ENCODE measurements at places on chromosomes 7 and 10.

GRCh38 chr7:92997152-92997551, 120.6 kb downstream of the SAMD9 start:
- DNase-seq, result no peak

- no peak for DNase-seq
Measured at GRCh38 chr7:24654305-24654704, 81.1 kb downstream of the PALS2 start.

DNA sequence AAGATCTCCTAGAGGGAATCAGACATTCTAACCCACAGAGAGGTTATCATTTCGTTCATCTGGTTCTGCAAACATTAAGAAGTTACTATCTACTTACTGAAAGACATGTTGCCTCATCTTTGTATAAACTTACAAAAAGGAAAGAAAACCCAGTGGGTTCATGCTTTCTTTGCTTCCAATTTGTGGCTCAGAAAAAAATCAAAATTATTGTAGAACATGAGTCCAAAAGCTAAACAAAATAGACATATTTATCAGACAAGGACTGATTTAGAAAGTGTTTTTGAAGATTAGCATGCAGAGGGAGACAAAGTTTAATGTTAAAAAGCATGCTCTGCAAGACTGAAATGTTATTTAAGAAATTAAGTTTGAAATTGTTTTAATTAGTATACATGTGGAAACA, 123.1 kb downstream of the MBL2 start:
- DNase-seq, result no peak

DNA sequence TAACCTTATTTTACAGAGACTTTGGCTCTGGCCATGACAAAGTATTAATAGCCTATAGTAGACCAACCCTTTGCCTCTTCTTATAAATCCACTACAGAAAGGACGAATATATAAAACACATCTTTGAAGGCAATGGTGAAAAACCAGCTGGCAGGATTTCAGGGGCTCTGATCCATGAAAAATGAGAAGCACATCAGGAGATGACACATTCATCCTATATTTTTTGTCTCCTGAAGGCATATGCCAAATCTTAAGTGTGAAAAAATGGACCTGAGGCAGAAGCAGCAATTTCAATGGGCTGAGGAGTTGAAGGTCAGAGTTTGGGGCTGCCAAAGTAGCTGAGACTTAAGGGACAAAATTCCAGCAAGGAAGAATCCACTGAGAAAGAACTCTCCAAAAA, 14.4 kb downstream of the RNF216 start:
- DNase-seq, result no peak

DNA sequence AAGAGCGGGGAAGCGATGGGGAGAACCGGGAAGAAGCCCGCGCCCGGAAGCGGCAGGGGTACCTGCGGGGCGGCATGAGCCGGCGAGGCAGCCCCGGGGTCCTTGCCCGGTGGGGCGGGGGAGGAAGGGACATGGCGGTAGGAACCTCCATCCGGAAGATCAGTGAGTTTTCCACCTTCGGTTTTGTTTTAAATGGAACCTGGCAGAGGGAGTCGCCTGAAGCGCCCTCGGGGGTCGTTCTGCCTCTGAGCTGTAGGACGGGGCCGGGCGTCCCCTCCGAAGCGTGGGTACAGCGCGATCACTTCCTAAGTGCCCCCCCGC, 471 bp downstream of the PFKP start:
- peak; percentile 38 for DNase-seq

DNA sequence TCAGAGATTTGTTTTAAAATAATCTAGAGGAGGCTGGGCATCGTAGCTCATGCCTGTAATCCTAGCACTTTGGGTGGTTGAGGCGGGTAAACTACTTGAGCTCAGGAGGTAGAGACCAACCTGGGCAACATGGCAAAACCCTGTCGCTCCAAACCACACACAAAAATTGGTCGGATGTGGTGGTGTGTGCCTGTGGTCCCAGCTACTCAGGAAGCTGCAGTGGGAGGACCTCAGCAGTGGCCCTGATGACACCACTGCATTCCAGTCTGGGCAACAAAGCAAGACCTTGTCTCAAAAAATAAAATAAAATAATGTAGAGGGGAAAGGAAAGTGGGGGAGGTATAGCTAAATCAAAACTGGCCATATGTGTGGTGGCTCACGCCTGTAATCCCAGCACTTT, 13.9 kb upstream of the PPP3CB start:
- no peak for DNase-seq

DNA sequence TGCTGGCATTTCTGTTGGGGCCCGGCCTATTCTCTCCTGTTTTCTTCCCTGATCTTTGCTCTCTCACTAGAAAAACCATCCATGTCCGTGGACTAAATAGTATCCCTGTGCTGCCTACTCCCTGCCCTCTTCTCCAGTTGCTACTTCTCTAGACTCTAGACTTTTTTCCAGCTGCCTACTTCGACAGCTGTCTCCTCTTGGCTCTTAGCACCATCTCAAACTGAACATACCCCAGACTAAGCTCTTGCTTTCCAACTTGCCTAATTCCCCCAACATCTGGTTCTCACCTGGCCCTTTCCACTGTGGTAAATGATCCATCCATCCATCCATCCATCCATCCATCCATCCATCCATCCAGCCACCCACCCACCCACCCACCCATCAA, 19.5 kb downstream of the ADCYAP1R1 start:
- no peak for DNase-seq

DNA sequence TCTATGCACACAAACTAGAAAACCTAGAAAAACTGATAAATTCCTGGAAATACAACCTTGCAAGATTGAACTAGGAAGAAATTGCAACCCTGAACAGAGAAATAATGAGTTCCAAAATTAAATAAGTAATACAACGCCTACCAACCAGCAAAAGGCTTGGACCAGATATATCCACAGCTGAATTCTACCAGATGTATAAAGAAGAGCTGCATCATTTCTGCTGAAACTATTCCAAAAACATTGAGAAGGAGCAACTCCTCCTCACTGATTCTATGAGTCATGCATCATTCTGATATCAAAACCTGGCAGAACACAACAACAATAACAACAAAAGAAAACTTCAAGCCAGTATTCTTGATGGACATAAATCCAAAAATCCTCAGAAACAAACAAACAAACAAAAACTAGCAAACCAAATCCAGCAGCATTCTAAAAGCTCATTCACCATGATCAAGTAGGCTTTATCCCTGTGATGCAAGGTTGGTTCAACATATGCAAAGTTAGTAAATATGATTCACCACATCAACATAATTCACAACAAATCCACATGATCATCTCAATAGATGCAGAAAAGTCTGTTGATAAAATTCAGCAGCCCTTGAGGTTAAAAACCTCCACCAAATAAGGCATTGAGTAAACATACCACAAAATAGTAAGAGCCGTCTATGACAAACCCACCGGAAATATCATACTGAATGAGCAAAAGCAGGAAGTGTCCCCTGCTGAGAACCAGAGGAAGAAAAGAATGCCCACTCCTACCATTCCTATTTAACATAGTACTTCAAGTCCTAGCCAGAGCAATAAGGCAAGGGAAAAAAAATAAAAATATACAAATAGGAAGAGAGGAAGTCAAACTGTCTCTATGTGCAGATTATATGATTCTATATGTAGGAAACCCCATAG, 98.2 kb downstream of the PCDH15 start:
- DNase-seq, result no peak

GRCh38 chr10:66862687-66863258, 63.1 kb upstream of the LRRTM3 start:
- DNase-seq, result no peak

DNA sequence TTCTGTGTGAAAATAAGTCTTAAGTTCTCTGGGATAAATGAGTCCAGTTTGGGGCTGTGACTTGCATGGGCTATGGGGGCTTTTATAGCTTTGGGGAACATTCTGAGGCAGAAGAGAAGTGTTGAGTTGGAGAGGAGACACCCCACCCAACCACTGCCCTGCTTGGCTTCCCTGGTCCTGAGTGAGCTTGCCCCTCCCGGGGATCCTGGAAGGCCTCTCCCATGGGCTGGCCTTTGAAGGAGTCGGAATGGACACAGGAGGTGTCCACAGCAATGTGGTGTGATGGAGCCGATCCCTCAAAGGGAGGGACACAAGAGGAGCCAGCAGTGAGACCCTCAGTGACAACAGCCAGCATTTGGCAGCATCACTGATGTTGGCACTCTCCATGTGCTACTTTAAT, 89.8 kb downstream of the GLRX3 start:
- DNase-seq, result no peak

- no peak for DNase-seq
Measured at GRCh38 chr7:80589631-80590030, 48.8 kb upstream of the CD36 start.

DNA sequence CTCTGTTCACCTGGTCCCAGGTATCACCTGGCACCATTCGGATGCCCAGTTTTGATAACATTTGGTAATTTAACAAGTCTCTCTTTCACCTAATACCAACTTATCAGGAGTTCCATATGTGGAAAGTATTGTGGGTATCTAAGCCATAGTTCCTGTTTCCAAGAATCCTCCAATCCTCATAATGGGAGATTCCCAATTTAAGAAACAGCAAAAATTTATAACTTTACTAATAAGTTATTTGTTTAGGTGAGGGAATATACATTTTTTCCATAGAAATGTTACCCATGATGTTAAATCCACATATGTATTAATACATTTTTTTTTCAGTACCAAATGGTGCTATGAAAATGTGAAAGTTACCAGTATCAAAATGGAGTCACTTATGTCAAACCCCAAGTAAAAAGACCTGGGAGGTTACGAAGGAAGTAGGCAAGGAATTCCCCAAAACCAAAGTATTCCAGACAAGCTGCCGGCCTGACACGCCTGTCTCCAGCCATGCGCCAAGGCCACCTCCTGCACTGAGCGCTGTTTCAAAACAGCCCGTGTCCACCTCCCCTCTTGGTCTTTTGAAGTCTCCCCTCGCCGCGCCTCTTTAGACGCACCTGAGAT, 44.8 kb downstream of the PRKCQ start:
- no peak for DNase-seq

DNA sequence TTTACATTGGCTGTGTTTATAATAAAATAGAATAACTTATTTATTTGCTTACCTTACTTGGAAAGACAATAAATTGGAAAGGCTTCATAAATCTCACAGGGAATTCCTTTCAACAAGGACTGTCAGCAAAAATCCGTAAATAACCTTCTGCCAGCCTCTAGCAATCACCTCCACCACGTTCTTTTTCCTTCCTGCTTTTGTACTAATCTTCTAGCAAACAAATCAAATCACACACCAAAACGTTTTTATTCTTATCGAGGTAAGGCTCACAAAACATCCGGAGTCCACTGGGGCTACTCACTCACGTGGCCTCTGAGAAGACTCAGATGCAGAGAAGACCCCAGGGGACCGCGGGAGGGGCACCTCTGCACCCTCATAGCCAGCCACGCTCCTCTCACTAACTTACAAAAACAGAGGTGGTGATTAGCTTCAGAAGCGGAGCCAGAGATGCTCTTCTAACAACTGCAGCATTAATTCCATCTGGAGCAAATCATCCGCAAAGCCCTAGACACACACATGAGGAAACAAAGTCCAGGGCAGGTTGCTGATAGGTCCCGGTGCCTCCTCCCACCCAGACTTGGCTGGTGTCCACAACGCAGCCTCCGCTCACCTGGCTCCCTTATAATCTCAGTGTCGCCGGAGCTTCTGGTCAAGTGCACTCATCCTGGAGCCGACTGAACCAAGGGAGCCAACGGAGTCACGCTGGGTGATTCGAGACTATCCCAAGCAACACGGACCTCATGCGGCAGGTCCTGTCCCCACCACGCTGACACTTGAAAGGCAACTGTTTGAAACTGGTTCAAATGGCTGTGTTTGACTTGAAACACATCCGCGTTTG, 22.5 kb downstream of the CTBP2 start:
- no peak for DNase-seq

- DNase-seq, result no peak
Measured at GRCh38 chr10:101570428-101571270, 17.4 kb downstream of the POLL start.

DNA sequence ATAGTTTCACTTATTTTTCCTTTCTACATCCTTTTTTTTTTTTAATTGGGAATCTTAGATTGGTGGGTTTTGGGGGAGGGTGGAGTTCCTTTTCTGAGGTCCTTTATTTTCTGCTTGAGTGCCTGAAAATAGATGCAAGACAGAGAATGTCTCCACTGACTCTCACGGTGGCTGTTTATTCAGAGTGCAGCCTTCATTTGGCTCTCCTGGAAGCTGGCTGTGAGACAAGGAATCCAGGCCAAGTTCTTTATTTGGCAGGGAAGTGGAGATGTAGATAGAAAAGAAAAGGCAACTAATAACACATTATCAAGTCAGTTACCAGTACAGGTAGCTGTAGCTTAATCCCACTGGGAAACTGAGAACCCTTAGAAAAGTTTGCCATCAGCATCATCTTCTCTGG, 118.6 kb downstream of the CNTNAP2 start:
- DNase-seq, result no peak

- DNase-seq, result peak; percentile 36
Measured at GRCh38 chr7:135147899-135148721, at the start of gene TMEM140. TSS of gene TMEM140 (plus strand) at chr7:135148072. CDS start at chr7:135164442, 16,370 bp downstream.

DNA sequence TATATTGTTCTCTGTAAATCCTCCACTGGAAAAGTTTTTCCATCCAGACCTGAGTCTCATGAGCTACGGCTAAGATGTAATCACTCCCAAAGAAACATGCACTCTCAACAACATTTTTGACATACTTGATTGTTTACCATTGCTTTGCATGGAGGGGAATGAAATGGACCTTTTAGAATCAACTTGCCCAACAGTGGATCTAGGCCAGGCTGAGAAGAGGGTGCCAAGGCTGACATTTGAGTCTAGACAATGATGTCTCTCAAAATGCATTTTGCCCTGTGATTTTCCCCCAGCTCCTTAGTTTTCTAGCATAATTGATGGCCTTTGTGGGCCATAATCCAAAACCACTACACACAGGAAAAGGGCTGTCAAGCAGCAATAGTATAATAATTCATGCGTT, 297.9 kb upstream of the KLF6 start:
- no peak for DNase-seq

DNA sequence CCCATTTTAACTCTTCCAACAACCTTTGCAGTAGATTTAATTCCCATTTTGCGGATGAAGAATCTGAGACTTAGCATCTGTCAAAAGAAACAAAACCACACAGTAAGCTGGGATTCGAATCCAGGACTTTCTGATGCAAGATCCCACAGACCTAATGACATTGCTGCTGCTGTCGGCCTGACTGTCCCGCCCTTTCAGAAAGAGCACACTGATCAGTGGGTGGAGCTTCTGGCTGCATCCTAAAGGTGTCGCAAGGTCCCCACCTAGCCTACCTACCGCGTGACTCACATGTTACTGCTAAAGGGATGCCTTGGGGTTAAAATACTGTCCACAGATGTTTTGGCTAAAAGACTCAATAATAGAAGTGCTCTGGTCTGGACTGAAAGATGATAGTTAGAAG, 134.7 kb downstream of the EMX2 start:
- no peak for DNase-seq

DNA sequence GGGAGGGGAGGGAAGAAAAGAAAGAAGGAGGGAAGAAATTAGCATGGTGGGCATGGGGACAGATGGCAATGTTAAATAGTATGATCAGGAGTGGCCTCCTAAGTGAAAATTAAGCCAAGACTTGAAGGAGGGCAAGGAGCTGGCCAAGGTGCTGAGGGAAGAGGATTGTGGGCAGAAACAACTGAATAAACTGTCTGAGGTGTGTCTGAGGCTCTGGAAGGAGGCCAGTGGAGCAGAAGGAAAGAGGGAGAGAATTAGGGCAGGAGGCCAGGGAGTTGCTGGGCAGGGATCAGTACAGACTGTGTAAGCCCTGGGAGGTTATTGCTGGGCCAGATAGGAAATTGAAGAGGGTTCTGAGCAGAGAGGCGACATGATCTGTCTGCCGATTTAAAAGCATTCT, 40.6 kb upstream of the VKORC1L1 start:
- no peak for DNase-seq

All from stimulated activated CD4-positive, alpha-beta T cell treated with anti-CD3 and anti-CD28 coated beads, Interleukin-2, amount 100 ng/mL, for 24 hours (primary cell).